ENCODE measurements at places on chromosomes 13 and 19. TPM values are rescaled to one million over a fixed set of nuclear protein-coding genes. Genes with fewer than 3 reads are reported as not detected.

Gene ZSCAN5A
- 11.1 TPM for total RNA-seq

Gene BICRA
- total RNA-seq, result 17.1 TPM

Gene HCST
- 0.97 TPM for total RNA-seq

Gene RASL11A
- 4.6 TPM for total RNA-seq

Gene RINL
- total RNA-seq, result not detected

Gene ZNF709
- total RNA-seq, result 3.4 TPM

Gene THSD1
- total RNA-seq, result 3.1 TPM

Gene ZNF44
- 7.8 TPM for total RNA-seq

Gene MEF2B
- total RNA-seq, result 1.6 TPM

Gene ZNF302
- 35.0 TPM for total RNA-seq

Gene TSSK6
- total RNA-seq, result 1.7 TPM

Gene SPRY2
- 52.0 TPM for total RNA-seq

Gene ZNF600
- total RNA-seq, result 10.2 TPM

Gene PSPN
- 3.2 TPM for total RNA-seq

Gene FGF21
- not detected for total RNA-seq

Gene ZNF420
- 12.0 TPM for total RNA-seq

Gene MPND
- 14.2 TPM for total RNA-seq

Gene C19orf85
- total RNA-seq, result not detected

Gene GRAMD1A
- 77.8 TPM for total RNA-seq

Gene CEBPA
- 1.4 TPM for total RNA-seq

Gene ZNF90
- 3.4 TPM for total RNA-seq

Gene NLRP7
- not detected for total RNA-seq

Gene HPN
- not detected for total RNA-seq

Gene RDH8
- total RNA-seq, result not detected

Gene WASF3
- 17.1 TPM for total RNA-seq

Gene APC2
- 1.5 TPM for total RNA-seq

Gene CLEC17A
- total RNA-seq, result not detected

Gene SLAIN1
- not detected for total RNA-seq

Gene AKAP8
- total RNA-seq, result 34.2 TPM

Gene ZNF534
- total RNA-seq, result not detected

Gene PRX
- 5.0 TPM for total RNA-seq

Gene MED4
- 38.6 TPM for total RNA-seq

Gene ZNF701
- total RNA-seq, result 16.1 TPM

Gene CD209
- not detected for total RNA-seq

Gene ANGPTL8
- not detected for total RNA-seq

Gene MBD3L2B
- total RNA-seq, result not detected

Gene CYP4F12
- total RNA-seq, result not detected

Measured in osteocyte (in vitro differentiated cells).